ENCODE measurements at places on chromosomes 13 and 19. TPM values are rescaled to one million over a fixed set of nuclear protein-coding genes. Genes with fewer than 3 reads are reported as not detected.

CHAF1A gene
- total RNA-seq: 70.7 TPM

HCST gene
- total RNA-seq: 1.5 TPM

DIRAS1 gene
- 4.7 TPM for total RNA-seq

SNRPA gene
- 143 TPM for total RNA-seq

PIBF1 gene
- 14.8 TPM for total RNA-seq

CEACAM21 gene
- not detected for total RNA-seq

ZNF649 gene
- total RNA-seq: 42.8 TPM

SMIM24 gene
- 0.52 TPM for total RNA-seq

ZNF813 gene
- 52.5 TPM for total RNA-seq

SEMA6B gene
- 48.6 TPM for total RNA-seq

BST2 gene
- total RNA-seq: 147 TPM

GZMM gene
- total RNA-seq: not detected

MEDAG gene
- total RNA-seq: not detected

All from endodermal cell (in vitro differentiated cells).